Right hindlimb (tissue), 1 donor: ENCODE measurements at places on chromosomes 3 and 15.
A peak's percentile ranks its signal among the peaks of the same experiment; 100 is the strongest.

- no peak for DNase-seq
These were observed 8.8 kb downstream of the DLL4 start for GRCh38 chr15:40937762-40938535.

DNA sequence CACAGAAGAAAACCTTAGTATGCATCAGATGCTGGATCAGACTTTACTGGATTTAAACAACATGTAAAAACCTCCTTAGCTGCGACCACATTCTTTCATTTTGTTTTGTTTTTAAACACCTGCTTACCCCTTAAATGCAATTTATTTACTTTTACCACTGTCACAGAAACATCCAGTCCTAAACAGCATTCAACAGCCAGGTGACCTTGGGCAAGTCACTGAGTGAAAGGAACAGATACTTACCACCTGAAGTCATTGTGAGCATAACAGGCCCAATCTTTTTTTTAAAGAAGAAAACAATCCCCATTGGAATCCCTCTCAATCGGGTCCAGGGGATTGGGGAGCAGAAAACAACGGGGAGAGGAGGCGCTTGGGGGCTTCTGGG lies 390 bp downstream of the STARD5 start:
- no peak for DNase-seq

- DNase-seq, result no peak
These were observed 24.0 kb upstream of the USP3 start for GRCh38 chr15:63480441-63480821.

GRCh38 chr3:74531491-74531890 lies 83.0 kb downstream of the CNTN3 start:
- DNase-seq, result no peak

- no peak for DNase-seq
These were observed 118.3 kb upstream of the MRPS22 start for GRCh38 chr3:139225548-139225947.

DNA sequence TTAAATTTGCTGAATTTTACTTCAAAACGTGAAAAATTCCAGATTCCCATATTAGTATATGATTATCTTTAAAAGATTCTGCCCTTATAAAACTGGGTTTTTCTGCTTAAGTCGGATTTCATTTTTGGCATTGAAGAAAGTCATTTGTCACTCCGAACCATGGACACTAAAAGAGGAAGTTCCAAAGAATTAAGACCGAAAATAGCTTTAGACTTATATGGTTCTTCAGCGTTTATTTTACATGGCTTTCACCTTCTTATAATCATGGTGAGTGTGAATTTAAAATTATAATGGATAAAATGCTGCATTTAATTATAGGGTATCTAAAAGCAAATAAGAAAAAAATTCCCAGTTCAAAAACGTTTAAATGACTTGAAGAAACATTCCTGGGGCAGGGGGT lies 1.0 kb downstream of the C3orf38 start:
- DNase-seq, result no peak

DNA sequence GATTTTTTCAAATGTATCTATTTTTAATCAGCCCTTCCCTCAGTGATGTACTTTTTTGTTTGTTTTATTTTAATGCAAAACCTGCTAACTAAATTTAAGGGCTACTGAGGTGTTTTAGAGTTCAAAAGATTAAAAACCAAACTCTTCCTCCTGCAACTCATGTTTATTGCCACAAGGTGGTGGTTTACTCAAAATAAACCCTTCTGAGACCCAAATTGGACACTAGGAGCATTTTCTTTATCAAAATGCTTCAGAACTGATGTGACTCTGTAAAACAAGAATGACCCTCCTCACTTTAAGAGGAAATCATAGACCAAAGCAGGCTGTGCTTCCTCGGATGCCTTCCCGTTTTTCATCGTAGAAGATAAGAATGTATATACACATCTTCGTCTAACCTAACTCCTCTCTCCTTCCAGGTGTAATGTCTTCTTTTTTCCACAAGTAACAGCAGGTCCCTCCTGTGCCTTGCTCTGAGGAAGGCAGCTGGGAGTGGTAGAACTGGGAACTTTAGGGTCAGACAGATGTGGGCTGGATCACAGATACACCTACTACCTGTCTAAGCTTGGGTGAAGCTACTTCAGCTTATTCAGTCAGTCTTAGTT lies 2.9 kb upstream of the NME9 start:
- no peak for DNase-seq

DNA sequence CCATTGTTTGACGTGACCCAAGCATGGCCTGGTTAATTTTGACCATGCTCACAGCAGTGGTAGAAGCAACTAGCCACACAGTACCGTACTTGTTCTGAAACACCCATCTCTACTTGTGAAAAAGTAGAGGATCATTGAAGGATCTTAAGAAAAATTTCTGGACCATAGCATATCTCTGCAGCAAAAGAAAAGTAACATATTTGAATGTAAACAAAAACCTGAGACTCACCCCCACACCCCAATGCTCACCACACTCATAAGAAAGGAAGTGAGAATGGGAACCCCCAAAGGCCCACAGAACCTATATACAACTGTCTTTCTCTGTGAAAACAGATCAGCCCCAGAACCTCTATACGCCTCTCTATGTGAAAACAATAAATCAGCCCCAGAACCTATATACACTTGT lies 33.8 kb upstream of the TFRC start:
- DNase-seq, result no peak

DNA sequence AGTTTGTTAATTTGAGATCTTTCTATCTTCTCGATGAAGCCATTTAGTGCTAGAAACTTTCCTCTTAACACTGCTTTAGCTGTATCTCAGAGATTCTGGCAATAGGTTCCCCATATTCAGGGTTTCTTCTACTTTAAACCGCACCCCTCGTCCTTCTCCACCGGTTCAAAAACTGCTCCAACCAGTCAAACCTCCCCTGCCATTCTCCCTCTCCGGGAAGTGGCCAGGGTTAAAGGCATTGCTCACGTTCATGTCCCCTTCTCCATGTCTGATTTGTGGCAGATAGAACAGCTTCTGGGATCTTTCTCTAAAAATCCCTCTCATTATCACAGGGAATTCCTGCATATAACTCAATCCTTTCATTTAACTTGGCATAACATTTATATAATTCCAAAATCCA lies 14.4 kb downstream of the ALDH1L1 start:
- no peak for DNase-seq

- no peak for DNase-seq
These were observed 74.3 kb upstream of the NDN start for GRCh38 chr15:23761386-23761785.

GRCh38 chr3:63128380-63128779 lies 149.7 kb upstream of the SYNPR start:
- DNase-seq, result no peak

DNA sequence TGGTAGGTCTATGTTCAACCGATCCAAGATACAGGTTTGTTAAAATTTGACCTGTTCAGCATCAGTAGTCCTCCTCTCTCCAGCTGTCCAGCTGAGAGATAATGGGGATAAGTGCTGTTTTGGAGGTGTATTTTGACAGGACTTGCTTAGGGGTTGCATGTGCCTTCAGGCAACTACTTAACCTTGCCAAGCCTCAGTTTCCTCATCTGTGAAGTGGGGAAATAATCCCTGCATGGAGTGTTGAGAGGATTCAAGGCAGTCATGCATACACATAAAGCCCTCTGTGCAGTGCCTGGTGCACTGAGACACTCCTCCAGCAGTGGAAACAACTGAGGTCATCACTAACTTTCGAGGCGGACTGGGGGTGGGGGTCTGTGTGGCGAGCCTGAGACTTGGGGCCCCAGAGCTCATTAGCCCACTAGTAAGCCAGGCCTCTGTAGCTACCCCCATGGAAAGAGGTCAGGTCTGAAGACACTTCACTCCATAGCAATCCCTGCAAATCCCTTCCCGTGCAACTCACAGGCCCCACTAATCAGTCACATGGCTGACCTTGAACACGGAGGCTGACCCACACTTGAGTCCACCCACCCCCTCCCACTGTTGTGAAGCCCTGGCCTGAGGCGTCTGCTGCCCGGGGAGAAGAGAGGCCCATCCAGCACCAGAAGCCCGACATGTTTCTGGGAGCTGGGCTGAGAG lies 25.9 kb upstream of the SLC6A6 start:
- no peak for DNase-seq

- no peak for DNase-seq
These were observed 175.5 kb upstream of the CTDSPL start for GRCh38 chr3:37686220-37686619.

DNA sequence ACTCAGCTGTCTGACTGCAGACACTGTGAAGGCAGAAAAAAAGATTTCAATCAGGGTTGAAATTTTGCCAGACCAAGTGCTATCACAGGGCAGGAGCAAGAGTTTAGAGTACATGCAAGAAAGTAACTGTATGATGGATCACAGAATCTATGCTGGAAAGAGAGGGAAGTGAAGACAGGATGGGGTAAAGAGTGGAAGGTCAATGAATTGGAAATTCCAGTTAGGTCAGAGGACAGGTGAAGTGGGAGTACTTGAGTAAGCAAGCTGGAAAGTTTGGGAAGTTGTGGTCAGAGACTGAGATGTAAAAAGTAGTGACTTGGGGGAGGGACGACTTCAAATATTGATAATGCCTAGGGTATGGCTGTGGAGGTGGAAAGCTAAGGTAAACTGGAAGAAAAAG lies 7.2 kb downstream of the SPG11 start:
- no peak for DNase-seq

DNA sequence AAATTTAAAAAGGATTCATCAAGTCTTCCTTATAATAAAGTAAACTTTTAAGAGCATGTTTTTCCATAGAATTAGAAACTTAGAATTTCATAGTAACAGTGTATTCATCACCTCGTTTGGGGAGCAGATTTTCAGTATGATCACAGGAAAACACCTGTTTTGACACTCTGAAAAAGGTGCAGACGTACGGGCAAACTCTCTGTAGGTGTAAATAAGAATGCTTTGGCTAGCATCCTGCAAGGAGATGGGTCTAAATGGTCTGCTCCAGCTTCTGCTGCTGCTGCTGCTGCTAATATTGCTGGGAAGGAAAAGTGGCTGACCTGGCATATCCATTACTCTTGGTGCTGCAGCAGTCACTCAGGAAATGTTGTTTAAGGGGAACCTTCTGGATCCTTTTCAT lies 66.0 kb downstream of the MBNL1 start:
- DNase-seq, result no peak

DNA sequence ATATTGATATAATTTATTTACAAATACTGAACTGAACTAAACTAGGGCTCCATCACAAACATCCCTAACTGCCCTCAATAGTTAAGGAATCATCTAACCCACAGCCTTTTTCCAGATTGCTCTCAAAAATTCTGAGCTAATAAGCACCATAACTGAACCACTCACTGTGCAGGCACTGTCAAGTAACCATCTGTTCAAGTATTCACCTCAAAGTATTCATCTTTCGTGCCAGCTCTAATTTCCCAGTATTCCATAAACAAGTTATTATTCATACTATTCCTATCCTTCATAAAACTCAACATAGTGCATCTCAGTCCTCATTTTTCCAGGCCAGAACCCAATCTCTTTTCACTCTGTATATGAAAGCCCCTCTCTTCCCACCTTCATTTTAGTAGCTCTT lies 41.1 kb downstream of the THBS1 start:
- DNase-seq, result no peak

DNA sequence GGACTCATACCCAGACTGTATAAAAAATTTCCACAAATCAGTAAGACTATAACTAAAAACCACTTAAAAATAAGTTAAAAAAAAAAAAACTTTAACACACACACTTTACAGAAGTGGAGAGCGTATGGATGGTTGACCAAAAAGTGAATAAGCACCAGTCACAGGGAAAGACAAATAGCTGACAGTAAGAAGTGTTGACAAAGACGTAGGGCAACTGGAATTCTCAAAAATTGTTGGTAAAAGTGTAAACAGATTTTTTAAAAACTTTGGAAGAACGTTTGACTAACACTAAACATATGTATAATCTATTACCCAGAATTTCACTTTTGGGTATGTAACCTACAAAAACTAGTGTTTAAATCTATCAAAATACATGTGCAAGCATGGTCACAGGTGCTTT lies 73.7 kb downstream of the TMEM212 start:
- no peak for DNase-seq

- DNase-seq, result peak; percentile 59
These were observed 72.1 kb downstream of the TLE3 start for GRCh38 chr15:70025413-70026296.

DNA sequence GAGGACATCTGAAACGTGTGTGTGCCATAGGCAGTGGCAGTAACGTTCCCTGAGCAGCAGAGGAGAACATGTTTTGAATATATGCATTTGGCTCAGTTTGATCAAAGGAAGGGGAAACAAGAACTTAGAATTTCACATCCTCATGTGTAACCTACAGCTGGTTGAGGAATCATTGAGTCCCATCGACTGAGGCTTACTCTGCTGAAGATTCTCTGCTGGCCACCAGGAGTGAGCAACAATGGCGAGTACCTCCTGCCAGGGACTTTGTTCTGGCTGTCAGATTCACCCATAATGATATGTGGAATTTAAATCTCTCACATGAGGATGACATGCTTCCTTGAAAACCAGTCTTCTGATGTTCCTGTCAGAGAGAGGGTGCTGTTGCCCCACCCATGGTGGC lies 21.3 kb downstream of the GORASP1 start:
- no peak for DNase-seq
